H7 (cell line): ENCODE measurements at places on chromosomes 4 and X. TPM values are rescaled to one million over a fixed set of nuclear protein-coding genes. Genes with fewer than 3 reads are reported as not detected.

- DNase-seq, result no peak
These were observed 161.7 kb downstream of the BTC start for GRCh38 chr4:74632634-74633033.

Gene TLR1
- total RNA-seq, result 0.03 TPM in 1 of 2 replicates, not detected in the other

Gene PLK4
- 24.1 and 33.8 TPM in 2 replicates for total RNA-seq

Gene FGB
- total RNA-seq, result not detected in 2 replicates

- DNase-seq, result no peak
These were observed 934.5 kb upstream of the INTU start for GRCh38 chr4:126698224-126698623.

- DNase-seq, result no peak
These were observed 44.9 kb downstream of the ZFYVE28 start for GRCh38 chr4:2373532-2373931.

- no peak for DNase-seq
These were observed 26.0 kb upstream of the ELF2 start for GRCh38 chr4:139202991-139203390.

GRCh38 chrX:110131031-110131430, 128.1 kb downstream of the TMEM164 start:
- no peak for DNase-seq

DNA sequence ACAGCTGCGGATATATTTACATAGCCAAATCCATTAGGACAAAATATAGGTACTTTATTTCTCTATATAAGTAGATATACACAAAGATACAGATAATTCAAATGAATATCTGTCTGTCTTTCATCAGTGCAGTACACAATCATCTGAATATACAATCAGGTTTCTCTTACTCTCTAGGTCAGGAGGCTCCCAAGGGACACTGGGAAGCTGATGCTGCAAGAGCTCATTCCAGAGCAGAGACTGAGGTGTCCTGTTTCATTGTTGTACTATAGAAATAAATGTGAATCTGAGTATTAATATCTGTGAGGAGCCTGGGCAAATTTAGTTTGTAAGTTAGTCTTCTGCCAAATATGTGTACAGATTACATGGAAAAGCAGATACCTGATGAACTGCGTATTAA, 4.2 kb downstream of the TLL1 start:
- DNase-seq, result no peak

- DNase-seq, result no peak
These were observed 67.7 kb upstream of the ZXDA start for GRCh38 chrX:57977992-57978391.

DNA sequence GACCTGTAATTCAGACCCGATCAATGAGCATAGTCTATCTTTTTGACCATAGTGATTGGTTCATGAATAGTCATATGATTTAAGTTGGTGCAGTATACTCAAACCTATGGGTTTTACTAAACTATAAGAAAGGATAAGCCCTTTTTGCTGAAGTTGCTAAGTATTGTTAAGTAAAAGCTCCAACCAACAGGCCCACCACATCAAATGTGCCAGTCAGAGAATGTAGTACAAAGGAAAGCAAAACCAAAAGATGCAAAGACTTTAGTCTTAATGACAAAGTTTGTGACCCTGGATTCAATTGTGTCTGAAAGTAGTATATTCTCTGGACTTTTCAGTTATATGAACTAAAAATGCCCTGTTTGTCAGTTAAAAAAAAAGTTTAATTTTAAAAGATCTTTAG, 208.1 kb upstream of the TET2 start:
- no peak for DNase-seq
